ENCODE measurements at places on chromosomes 6 and 20.
A peak's percentile ranks its signal among the peaks of the same experiment; 100 is the strongest.

DNA sequence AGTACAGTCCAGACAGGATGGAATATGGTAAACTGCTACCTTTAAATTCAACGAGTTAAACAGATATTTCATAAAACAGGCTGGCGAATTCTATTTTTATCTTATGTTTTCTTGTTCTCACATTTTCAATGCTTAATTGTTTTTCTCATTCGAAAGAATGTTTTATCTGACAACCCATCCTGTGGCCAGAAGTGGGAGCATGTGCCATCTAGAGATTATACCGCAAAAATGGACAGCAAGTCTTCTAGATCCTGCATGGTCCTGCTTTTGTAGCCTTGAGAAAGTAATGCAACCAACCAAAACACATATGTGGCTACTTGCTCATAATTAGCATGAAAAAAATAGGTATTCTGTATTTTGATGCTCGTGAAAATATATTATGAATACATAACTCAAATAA, 30.7 kb downstream of the TUBB2B start:
- no peak for DNase-seq

DNA sequence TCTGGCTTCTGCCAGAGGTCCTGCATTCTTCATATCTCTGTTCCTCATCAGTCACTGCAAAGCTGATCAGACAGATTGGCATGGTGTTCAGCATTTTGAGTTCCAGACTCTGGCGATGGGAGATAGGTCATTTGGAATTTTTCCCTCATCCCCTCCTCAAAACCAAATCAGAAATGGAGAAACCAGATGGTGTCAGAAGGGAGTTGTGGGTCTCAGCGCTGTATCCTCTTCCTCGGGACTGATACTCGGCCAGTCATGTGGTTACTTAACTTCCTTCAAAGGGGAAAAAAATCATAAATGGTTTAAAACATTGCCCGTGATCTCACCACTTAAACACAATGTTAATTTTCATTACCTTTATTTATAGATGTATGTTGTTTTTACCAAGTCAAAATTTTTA, 75.8 kb downstream of the IGF2R start:
- no peak for DNase-seq

GRCh38 chr6:169176361-169176991, 77.2 kb downstream of the THBS2 start:
- DNase-seq, result no peak

DNA sequence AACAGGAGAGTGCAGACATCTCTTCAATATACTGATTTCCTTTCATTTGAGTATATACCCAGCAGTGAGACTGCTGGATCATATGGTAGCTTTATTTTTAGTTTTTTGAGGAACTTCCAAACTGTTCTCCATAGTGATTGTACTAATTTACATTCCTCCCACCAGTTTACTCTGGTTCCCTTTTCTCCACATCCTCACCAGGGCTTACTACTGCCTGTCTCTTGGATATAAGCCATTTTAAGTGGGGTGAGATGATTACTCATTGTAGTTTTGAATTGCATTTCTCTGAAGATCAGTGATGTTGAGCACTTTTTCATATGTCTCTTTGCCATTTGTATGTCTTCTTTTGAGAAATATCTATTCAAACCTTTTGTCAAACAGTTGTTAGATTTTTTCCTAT, 64.9 kb upstream of the HMGCLL1 start:
- DNase-seq, result no peak

DNA sequence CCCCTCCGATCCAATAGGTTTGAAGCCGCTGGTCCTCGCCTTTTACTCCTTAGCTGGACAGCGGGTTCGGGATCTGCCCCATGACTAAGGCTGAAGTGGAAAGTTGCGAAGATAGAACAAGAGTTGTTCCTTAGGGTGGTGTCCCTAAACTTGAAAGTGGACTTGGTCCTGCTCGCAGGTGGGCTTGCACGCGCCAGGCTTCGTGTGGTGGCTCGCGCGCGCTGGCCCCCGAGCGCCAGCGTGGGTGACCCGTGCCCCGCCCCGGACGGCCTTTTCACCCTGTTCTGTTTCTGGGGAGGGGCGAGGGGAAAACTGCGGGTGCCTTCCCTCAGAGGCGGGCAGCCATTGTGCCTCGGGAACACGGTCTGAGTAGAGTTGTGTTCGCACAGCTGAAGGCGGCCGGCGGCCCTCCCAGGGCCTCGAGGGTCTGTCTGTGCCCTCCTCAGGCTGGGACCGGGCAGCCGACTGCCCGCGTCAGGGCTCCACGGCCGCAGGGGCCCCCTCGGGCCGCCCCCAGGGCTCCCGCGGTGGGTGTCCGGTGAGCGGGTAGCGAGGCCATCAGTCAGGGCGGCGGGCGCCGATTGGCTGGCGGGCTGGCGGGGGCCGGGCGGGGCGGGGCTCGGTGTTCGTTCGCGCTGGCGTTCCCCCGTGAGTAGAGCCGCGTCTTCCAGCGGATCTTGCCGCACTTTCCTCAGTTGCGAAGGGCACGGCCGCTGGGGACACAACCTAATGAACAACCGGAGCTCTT, 33.0 kb downstream of the RREB1 start:
- DNase-seq, result peak; percentile 94

DNA sequence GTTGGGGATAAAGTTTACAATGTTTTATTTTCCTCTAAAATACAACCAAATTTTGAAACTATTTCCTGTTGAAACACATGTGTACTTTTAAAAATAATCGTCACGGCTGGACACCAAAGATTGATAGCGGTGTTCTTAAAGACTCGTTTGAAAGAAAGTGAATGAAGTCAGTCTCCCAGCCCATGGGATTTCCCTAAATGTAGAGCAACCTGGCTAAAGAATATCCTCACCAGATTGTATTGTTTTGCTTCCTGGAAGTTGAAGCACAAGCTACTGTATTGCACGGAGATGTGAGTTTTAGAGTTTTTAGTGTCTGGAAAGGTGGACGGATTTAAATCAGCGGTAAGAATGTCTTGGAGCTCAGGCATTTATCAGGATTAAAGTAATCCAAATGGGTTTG, 189.5 kb downstream of the THBS2 start:
- DNase-seq, result no peak

GRCh38 chr6:111845441-111845871, 27.8 kb downstream of the FYN start:
- no peak for DNase-seq

DNA sequence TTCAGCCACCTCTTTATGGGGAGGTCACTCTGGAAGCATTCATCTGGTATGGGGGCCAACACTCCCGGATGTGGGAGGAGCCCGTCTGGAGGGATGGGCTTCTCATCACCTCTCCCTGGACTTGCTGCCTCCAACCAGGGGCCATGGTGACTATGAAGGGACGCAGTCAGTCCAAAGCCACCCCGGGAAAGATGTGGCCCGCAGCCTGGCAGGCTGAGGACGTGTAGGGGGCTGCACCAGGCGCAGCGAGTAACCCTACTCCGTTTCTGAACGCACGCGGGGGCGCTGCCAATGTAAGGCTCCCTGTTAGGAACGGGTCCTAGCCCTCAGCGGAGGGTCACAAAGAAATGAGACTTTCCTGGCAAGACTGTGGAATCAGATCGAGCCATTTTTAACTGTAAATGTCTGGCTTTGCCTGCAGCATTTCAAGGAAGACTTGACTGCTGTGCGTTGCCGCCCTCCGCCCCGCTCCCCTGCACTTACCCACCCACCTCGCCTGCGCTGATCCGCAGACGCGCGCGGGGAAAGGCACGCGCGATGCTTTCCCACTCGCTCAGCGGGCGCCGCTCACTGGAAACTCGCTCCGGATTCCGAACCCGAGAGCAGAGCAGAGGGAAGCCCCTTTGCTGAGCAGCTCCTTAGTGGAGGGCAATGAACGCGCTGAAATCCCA, 55.1 kb downstream of the IL20RA start:
- DNase-seq, result no peak

DNA sequence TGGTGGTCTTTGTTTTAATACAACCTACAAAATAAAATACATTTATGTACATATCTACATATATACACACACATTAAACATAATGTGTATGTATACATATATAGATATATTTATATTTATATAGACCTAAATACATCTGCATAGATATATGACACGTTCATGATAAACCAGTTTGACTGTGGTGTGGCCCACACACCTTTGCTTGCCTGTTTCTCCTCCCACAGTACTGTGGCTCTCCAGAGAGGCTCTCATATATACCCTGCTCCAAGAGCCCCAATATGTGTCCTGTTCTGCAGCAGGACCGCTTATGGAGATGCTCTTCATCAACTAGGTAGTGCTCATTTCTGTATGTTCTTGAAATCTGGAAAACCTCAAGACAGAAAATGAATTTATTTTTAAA, 207.0 kb downstream of the KCNQ5 start:
- DNase-seq, result no peak

DNA sequence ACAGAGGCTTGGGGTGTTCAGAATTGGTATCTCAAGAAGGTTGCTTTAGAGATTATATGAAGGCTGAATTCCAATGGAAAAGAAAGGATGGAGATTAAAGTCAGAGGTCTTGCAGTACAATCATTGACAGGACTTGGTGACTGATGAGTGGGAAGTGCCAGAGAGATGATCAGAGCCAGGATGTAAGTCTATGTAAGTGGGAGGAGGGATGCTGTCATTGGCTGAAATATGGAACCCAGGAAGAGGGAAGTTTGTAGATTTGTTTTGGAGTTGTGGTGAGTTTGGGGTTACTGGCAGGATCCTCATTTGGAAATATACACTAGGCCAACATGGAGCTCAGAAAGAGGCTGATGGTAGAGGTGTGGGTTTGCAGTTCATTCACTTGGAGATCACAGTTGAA, 23.8 kb upstream of the TNFAIP3 start:
- no peak for DNase-seq

GRCh38 chr6:22124756-22125155, 172.1 kb downstream of the PRL start:
- no peak for DNase-seq

- no peak for DNase-seq
Measured at GRCh38 chr6:76639941-76640340, 567.5 kb upstream of the IMPG1 start.
